ENCODE measurements at places on chromosomes 7 and 10. TPM values are rescaled to one million over a fixed set of nuclear protein-coding genes. Genes with fewer than 3 reads are reported as not detected.

DNA sequence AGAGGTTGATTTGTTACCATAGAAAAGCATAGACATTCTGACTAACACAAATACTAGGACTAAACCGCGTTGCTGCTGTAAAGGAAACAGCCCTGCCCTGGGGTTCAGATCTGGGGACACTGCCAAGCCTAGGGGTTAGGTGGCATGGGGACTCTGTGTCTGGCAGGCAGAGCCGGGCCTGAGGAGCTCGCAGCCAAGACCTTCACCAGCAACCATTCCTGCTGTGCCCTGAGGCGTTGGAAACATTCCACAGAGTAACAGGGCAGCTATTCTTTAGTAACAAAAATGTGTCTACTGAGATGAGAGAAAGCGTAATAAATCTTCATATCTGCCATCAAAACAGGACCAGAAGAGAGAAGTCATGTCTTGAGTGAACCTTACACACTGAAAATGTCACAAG, 280.5 kb downstream of the POM121L12 start:
- no peaks in the 10 kb centered on the region for H3K27me3 ChIP-seq
- no peaks in the 10 kb centered on the region for H3K36me3 ChIP-seq
- DNase-seq, result peak; percentile 41
- no peak overlapping the region for H3K4me3 ChIP-seq
- H3K4me1 ChIP-seq, result no peaks in the 10 kb centered on the region

DNA sequence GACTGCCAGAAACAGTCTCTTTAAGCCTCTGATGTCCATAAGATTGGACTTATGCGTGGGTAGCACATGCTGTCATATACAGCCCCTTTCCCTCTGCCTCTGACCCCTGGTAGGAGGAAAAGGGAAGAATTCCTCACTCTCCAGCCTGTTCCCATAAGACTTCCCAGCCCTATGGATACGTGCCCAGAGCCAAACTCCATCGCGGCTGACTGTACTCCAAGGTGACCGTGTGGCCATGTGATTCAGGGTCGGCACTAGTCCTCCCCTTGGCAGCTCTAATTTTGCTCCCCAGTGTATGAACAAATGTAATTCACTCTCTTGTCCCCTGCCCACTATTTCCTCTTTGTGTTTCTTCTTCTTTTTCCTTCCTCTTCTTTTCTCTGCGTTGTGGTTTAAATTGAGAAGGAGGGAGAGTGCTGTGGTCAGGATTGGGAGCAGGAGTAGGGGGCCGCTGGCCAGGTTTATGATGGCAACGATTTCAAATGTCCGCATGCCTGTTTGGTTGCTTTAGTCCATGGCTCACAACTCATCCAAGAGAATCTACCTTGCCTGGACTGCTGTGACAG, 43.8 kb downstream of the PRLHR start:
- H3K4me3 ChIP-seq, result no peak overlapping the region
- DNase-seq, result no peak

GRCh38 chr7:15780271-15780670, 93.8 kb upstream of the MEOX2 start:
- no peak overlapping the region for H3K27ac ChIP-seq
- no peaks in the 10 kb centered on the region for H3K27me3 ChIP-seq
- H3K4me1 ChIP-seq, result peaks cover 44% of the 10 kb centered on the region
- no peak overlapping the region for H3K4me3 ChIP-seq

GRCh38 chr10:80787952-80788351, 250.2 kb downstream of the SH2D4B start:
- H3K4me3 ChIP-seq, result no peak overlapping the region
- no peaks in the 10 kb centered on the region for H3K4me1 ChIP-seq
- H3K27ac ChIP-seq, result no peak overlapping the region
- no peaks in the 10 kb centered on the region for H3K27me3 ChIP-seq

GRCh38 chr7:112089551-112089950, 116.6 kb downstream of the DOCK4 start:
- DNase-seq, result no peak
- H3K36me3 ChIP-seq, result no peaks in the 10 kb centered on the region
- no peak overlapping the region for H3K4me3 ChIP-seq
- H3K27ac ChIP-seq, result no peak overlapping the region

DNA sequence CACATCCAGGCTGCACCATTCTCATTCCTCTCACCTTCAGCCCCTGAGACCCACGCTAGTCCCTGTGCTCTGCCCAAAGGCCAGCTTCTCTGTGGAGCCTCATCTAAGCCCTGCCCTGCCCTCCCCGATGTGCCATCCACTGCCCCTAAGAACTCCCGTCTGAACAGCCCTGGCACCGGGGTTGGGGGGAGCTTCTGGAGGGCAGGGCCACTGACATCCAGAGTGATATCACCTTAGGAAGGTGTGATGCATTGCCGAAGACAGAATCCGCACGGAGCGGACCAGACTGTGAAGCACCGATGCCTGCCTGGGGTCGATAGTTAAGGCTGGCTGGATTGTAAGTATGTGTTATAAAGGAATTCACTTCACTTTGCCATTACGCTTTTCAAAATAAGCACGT, 511.0 kb downstream of the PTPRN2 start:
- H3K27ac ChIP-seq, result no peak overlapping the region
- H3K27me3 ChIP-seq, result peaks cover 6% of the 10 kb centered on the region
- no peak overlapping the region for H3K4me3 ChIP-seq
- no peaks in the 10 kb centered on the region for H3K36me3 ChIP-seq

DNA sequence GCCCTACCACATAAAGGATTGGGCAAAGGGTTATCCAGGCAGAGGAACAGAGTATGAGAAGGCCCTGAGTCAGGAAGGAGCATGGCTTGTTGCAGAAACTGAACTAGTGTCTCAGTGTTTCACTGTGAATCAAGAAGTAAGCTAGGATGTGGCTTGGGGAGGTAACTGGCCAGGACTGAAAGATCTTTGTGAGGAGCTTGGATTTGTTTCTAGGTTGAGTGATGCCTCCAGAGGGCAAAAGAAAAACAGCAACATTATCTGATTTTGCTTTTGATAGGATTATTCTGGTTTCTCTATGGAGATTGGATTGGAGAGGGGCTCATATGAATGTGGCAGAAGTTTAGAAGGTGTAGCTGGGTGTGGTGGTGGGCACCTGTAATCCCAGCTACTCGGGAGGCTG, 137.9 kb upstream of the HDAC9 start:
- no peak overlapping the region for H3K27ac ChIP-seq
- DNase-seq, result no peak
- H3K36me3 ChIP-seq, result no peaks in the 10 kb centered on the region
- no peaks in the 10 kb centered on the region for H3K4me1 ChIP-seq
- H3K27me3 ChIP-seq, result no peaks in the 10 kb centered on the region

DNA sequence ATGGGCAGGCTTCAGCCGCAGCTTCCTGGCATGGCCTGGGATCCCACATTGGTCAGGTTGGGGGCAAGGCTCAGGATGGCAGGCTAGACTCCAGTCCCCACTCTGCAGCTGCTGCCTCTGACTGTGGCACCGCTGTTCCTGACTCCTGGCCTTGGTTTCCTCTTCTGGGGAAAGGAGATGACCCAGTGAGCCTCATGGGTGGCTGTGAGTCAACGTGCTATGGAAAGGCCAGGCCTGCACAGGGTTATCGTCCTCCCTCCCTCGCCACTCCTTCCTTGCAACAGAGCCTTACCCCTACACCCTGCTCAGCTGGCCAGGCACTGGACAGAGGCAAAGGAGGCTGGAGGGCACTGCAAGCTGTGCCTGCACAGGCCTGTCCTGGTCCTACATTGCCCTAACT, 36.1 kb upstream of the CHST15 start:
- no peaks in the 10 kb centered on the region for H3K36me3 ChIP-seq
- no peak overlapping the region for H3K4me3 ChIP-seq
- no peak overlapping the region for H3K27ac ChIP-seq
- DNase-seq, result no peak
- no peaks in the 10 kb centered on the region for H3K4me1 ChIP-seq
- no peaks in the 10 kb centered on the region for H3K27me3 ChIP-seq

DNA sequence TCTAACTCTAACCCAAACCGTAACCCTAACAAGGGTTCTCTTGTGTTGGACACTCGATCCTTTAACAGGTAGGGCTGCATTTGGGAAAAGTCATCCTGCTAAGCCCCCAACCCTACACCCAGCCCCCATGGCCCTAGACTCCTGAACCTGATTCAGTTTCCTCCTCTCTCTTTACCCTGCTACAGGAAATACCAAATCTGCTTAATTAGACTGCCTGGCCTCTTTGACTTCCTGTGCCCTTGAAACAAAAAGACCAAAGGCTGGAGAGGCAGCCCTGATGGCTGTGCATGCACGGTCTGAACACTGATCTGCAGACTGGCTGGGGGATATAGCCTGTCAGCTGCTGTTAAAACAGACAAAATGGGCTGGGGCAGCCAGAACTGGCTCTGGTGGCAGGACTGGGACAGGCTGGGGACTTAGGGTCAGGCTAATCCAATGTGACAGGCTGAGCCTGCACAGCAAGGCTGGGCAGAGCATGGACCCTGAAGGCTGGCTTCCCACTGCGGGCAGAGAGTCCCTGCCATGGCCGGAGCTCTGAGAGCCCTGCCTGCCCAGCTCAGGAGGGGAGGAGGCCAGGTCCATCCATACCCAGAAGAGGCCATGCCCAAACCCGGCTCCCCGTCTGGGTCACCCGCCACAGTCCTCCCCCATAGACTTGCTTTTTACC, 51.0 kb upstream of the MSMB start:
- no peak for DNase-seq
- no peak overlapping the region for H3K4me3 ChIP-seq
- no peak overlapping the region for H3K27ac ChIP-seq
- H3K4me1 ChIP-seq, result peaks cover 5% of the 10 kb centered on the region
- H3K27me3 ChIP-seq, result no peaks in the 10 kb centered on the region

GRCh38 chr10:115030483-115031200, 62.5 kb upstream of the ATRNL1 start:
- H3K36me3 ChIP-seq, result no peaks in the 10 kb centered on the region
- H3K4me1 ChIP-seq, result no peaks in the 10 kb centered on the region
- DNase-seq, result no peak
- H3K27ac ChIP-seq, result no peak overlapping the region

DNA sequence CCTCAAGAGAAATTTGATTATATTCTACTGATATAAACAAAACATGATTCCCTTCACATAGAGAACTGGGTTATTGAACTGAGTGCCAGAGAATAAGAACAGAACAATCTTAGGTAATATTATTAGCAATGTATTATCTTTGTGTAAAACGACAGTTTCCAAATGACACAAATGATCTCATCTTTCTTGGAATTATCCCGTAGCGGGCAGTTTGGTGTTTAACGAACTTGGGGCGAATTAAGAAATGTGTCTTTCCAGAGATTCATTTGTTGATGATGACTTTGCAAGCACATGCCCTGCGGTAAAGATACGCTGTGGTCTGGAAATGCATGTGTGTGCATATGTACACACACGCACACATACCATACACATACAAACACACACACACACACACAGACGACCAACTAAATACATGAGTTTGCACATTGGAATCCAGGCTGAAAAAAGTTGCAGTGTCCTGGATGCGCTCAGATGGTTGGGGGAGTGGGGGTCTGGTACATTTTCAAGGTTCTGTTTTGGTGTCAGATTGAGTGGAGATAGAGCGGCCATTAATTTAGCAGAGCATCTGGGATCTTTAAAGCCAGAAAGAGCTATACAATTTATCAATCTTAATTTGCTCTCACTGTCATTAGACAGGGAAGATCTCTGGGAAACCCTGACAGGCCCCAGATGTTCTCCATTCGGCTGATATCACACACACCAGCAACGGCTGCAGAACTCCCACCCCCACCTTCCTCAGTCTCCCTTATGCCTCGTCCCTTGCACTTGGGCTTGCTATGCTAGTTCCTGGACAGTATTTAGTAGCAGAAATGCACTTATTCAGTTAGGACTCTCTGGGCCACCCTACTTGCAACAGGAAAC, 112.4 kb upstream of the FAM171A1 start:
- DNase-seq, result no peak
- H3K27me3 ChIP-seq, result no peaks in the 10 kb centered on the region
- no peak overlapping the region for H3K27ac ChIP-seq
- no peak overlapping the region for H3K4me3 ChIP-seq
- H3K4me1 ChIP-seq, result peaks cover 15% of the 10 kb centered on the region

DNA sequence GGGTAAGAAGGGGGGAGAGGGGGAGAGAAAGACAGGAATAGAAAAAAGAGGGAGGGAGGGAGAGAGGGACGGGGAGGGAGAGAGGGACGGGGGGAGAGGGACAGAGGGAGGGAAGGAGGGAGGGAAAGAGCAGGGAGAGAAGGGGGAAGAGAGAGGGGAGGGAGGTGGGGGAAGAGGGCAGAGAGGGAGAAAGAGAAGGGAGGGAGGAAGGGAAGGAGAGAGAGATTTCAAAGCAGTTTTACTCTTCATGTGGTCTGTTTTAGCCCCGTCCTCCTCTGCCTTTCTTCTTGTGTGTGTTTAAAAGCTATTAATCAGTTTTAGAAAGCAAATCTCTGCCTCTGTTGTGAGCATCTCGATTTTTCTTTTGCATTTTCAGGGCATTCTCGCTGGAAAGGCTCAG, 237.0 kb downstream of the WDR37 start:
- peaks cover 69% of the 10 kb centered on the region for H3K27me3 ChIP-seq
- H3K4me1 ChIP-seq, result no peaks in the 10 kb centered on the region
- no peak overlapping the region for H3K4me3 ChIP-seq

DNA sequence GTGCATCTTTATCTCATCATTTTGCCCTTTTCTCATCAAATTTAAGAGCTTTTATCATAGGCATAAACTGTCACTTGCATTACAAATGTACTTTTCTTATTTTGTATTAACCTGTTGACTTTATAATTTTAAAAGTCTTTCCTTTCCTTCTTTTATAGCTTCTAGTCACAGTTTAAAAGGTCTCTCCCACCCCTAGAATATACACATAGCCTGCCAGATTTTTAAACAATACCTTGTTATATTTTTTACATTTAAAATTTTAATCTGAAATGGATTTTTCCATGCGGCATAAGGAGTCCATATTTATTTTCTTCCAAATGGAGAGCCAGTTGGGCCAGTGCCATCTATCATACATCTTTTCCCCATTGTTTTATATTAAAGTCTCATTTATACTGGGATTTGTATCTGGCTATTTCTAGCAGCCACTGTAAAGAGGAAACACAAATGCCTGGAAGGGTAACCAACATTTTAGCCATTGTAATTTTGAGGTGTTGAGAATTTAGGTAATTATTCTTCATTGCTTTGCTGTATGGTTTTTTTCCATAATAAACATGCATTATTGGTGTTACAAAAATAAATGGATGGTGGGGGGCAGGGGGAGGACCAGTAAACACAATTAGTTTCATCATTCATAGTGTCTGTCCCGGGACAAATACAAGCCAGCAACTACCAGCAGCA, 92.8 kb downstream of the CCDC71L start:
- no peak overlapping the region for H3K4me3 ChIP-seq

The LRGUK gene
- total RNA-seq, result 0.15 TPM

The NEUROG3 gene
- not detected for total RNA-seq

The STOX1 gene
- total RNA-seq, result 0.12 TPM

The PNLIPRP3 gene
- total RNA-seq, result not detected

The SMKR1 gene
- not detected for total RNA-seq

Data from heart right ventricle (tissue), 16 donors.